ENCODE measurements at places on chromosomes 4 and X. TPM values are rescaled to one million over a fixed set of nuclear protein-coding genes. Genes with fewer than 3 reads are reported as not detected.

MAGEA12 gene
- total RNA-seq = not detected

BEND2 gene
- total RNA-seq = not detected

CITED1 gene
- total RNA-seq = 4.8 TPM

GABRA4 gene
- total RNA-seq = not detected

TMEM255A gene
- 0.70 TPM for total RNA-seq

SLC7A11 gene
- 18.7 TPM for total RNA-seq

ADH4 gene
- not detected for total RNA-seq

ZXDA gene
- not detected for total RNA-seq

SOD3 gene
- 0.32 TPM for total RNA-seq

GAGE12E gene
- not detected for total RNA-seq

COL4A5 gene
- total RNA-seq = 96.9 TPM

TMEM31 gene
- total RNA-seq = 2.0 TPM

ERCC6L gene
- total RNA-seq = 13.3 TPM

CFAP99 gene
- not detected for total RNA-seq

Data from neural crest cell (in vitro differentiated cells).